ENCODE measurements at places on chromosomes 6 and 20.
A peak's percentile ranks its signal among the peaks of the same experiment; 100 is the strongest.

DNA sequence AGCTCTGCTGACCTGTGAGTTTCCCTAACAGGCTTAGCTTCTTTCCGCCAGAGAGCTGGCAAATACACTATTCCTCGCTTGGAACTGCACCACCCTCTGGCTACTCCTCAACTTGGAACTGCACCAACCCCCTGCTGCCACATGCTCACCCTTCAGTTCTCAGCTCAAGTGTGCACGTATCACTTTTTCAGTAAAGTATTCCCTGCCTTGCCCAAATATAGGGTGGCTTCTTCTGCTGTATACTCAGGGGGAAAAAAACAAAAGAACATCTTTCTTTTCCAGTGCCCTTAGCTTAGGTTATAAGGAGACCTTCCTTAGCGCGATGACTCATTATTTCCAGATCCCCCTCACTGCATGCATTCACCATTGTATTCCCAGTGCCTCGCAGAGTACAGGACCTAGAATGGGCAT lies 21.2 kb downstream of the GNAS-AS1 start:
- no peak overlapping the region for H3K4me3 ChIP-seq
- H3K27me3 ChIP-seq, result peaks cover 3% of the 10 kb centered on the region
- H3K36me3 ChIP-seq, result peaks cover 4% of the 10 kb centered on the region
- H3K4me1 ChIP-seq, result no peaks in the 10 kb centered on the region
- no peak for DNase-seq

GRCh38 chr6:106782536-106783285 lies 153.3 kb downstream of the QRSL1 start:
- no peak overlapping the region for H3K27ac ChIP-seq
- H3K36me3 ChIP-seq, result no peaks in the 10 kb centered on the region
- peaks cover 32% of the 10 kb centered on the region for H3K27me3 ChIP-seq
- no peak for DNase-seq
- H3K4me1 ChIP-seq, result no peaks in the 10 kb centered on the region

DNA sequence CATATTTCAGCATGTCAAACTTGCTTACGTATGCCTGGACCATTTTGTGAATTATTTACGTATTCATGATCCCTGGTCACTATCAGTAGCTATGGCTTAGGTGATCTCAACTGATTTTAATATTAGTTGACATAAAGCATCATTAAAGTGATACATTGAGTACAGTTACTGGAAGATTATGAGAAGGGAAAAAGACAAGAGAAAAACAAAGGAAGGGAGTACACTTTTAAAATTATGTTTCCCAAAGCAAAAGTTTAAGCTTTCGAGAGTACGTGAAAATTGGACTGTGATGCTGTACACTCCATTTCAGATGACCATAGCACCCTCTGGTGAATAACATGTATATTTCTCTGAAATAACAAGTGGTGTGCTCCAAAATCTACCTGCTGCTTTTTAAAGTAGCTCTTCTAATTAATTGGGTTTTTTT lies 215.0 kb upstream of the HSF2 start:
- no peaks in the 10 kb centered on the region for H3K4me1 ChIP-seq
- H3K4me3 ChIP-seq, result no peak overlapping the region
- no peaks in the 10 kb centered on the region for H3K36me3 ChIP-seq

GRCh38 chr6:166262743-166263515 lies 45.3 kb downstream of the PRR18 start:
- peaks cover 33% of the 10 kb centered on the region for H3K4me1 ChIP-seq
- no peak overlapping the region for H3K27ac ChIP-seq
- no peak for DNase-seq
- no peaks in the 10 kb centered on the region for H3K27me3 ChIP-seq

DNA sequence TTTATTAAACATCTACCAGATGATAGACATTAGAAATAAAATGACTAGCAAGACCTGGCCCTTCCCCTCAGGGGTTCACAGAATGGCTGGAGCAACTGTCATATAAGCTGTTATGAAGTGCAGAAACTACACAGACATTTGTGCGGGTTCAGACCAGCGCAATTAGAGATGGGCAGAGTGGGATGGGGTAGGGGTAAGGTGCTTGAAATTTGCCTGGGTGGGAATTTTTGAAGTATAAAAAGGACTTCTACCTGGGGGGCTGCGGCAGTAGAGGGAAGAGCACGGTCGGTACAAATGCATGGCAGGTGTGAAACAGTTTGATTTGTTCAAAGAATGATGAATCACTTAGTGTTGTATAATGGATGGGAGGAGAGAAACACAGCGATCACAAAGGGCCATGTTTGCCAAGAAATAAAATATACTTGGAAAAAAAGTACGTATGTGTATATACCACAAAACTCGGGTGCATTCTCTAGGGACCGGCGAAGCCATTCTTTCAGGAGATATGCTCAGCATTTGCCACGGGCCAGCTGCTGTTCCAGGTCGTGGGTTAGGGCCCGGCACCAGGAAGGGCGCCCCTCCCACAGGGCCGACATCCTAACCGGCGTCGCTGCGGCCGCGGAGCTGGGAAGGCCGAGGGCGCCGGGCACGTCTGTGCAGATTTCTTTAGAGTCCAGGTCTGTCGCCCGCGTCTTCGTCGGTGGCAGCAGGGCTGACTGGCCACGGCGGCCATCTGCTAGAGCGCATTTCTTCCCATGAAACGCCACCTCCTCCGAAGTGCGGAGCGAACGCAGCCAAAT lies 809 bp upstream of the NOL7 start:
- DNase-seq, result peak; percentile 5
- no peaks in the 10 kb centered on the region for H3K27me3 ChIP-seq
- H3K4me3 ChIP-seq, result peak overlapping the region; percentile 98
- H3K27ac ChIP-seq, result peak overlapping the region; percentile 97
- peaks cover 42% of the 10 kb centered on the region for H3K4me1 ChIP-seq

DNA sequence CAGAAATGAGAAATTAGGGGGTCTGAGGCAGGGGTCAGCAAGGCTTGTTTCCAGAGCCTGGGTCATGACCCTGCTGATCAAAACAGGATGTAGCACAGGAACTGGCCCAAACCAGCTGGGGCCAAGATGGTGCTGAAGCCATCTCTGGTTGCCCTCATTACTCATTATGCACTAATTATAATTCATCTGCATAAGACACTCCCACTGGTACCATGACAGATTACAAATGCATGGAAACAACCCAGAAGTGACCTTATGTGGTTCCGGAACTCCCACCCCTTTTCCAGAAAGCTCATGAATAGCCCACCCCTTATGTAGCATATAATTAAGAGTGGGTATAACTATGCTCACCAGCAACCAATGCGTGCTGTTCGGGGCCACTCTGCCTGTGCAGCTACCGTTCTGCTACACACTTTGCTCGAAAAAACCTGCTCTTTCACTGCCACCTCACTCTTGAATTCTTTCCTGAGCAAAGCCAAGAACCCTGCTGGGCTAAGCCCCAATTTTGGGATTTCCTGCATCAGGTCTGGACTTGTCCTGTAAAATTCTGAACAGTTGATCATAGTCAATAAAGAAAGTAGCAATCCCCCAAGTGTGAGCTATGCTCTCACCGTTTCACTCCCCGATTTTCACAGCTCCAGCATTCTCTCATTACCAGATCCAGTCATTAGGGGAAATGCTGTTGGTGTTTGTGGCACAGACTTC lies 122.3 kb downstream of the WDR27 start:
- H3K27ac ChIP-seq, result no peak overlapping the region
- H3K4me3 ChIP-seq, result no peak overlapping the region

DNA sequence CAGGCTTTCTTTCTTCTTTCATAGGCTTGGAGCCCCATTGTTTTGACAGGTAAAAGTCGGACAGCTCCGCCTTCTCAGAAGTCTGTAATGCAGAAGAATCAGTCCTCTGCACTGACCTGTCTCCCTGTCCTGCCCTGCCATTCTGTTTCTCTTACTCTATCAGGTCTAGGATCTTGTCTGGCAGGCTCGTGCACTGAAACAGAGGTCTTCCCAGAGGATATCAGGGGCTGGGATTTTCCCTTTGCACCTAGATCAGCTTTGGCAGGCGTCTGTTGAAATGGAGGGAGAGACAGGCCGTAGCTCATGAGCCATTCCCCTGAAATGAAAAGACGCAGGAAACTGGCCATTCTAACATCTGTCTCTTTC lies 25.0 kb downstream of the KIF3B start:
- no peak overlapping the region for H3K4me3 ChIP-seq
- H3K36me3 ChIP-seq, result peaks cover 4% of the 10 kb centered on the region

DNA sequence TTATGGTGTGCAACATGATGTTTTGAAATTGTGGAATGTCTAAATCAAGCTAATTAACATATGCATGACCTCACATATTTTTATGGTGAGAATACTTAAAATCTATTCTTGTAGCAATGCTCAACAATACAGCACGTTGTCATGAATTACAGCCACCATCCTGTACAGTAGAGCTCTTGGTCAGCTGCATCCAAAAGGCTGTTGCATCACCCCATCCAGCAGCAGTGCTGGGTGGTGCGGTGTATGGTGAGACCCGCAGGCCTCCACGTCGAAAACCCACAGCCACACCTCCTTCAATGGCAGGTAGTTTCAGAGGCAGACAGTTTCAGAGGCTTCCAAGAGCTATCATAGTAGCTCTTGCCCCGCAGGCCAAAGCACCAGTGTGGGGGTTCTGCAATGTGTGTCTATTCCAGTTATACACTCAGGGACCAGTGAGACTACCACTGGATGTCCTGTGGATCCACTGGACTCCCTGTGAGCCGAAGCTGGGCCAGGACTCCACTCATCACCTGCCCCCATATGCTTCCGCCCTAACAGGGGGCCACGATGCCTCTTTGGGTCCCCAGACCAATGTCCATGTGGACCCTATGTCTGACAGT lies 23.4 kb downstream of the PACSIN1 start:
- H3K4me1 ChIP-seq, result peaks cover 26% of the 10 kb centered on the region
- no peak for DNase-seq
- no peak overlapping the region for H3K4me3 ChIP-seq

DNA sequence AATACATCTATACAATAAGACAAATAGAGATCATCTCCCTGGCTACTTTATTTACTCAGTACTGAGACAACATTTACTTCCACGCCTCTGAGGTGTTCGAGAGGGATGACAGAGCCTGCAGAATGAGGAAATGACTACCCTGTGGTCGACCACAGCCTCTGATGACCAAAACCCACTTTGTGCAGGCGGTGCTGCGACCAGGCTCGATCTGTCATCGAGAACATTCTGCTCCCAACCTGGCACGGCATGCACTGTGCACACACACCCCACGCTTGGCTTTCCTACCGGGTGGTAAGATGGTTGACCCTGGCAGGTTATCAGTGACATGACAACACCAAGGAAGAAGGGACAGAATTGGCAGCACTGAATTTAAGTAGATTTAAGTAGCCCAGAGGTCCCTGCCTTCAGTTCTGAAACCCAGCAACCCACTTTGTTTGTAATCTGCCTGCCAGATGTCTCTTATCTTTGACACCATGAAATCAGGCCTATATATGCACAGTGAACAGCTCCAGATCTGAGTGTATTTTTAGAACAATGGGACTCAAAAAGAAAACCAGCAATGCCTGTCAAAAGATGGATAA lies 42.6 kb downstream of the TTI1 start:
- peaks cover 28% of the 10 kb centered on the region for H3K36me3 ChIP-seq
- peak overlapping the region; percentile 67 for H3K4me3 ChIP-seq
- H3K4me1 ChIP-seq, result peaks cover 8% of the 10 kb centered on the region
- H3K27me3 ChIP-seq, result no peaks in the 10 kb centered on the region
- no peak for DNase-seq

GRCh38 chr6:107827541-107827940 lies 3.4 kb upstream of the SCML4 start:
- H3K27me3 ChIP-seq, result no peaks in the 10 kb centered on the region
- no peaks in the 10 kb centered on the region for H3K36me3 ChIP-seq

DNA sequence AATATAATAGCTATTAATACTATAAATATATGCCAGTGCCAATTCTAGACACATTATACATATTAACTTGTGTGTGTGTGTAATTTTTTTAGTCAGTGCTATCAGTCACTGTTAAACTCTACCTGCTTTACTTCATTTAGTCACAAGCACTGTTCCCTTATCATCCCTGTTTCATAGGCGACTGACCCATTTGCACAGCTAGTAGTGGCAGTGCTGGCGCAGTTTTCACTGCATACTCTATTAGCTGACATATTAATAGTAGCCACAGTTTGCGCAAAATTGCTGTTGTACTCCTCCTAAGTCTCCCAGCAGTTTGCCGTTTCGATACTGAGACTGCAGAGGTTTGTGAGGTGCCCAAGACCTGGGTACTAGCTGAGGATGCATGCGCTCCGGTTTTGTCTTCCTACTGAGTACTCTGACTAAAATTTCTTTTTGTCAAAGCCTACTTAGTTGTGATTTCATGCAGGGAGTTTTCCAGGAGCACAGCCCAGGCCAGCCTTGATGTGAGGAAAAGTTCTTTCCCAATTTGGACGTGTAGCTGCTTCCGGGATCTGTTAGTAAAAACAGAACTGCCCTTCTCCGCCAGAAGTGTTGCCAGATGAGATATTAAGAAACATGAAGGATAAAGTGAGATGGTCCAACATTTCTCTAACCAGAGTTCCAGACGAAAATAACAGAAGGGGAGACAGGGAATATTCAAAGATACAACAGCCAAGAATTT lies 5.6 kb downstream of the BAG2 start:
- DNase-seq, result no peak
- H3K27ac ChIP-seq, result no peak overlapping the region
- no peak overlapping the region for H3K4me3 ChIP-seq
- H3K36me3 ChIP-seq, result no peaks in the 10 kb centered on the region
- H3K4me1 ChIP-seq, result peaks cover 25% of the 10 kb centered on the region

DNA sequence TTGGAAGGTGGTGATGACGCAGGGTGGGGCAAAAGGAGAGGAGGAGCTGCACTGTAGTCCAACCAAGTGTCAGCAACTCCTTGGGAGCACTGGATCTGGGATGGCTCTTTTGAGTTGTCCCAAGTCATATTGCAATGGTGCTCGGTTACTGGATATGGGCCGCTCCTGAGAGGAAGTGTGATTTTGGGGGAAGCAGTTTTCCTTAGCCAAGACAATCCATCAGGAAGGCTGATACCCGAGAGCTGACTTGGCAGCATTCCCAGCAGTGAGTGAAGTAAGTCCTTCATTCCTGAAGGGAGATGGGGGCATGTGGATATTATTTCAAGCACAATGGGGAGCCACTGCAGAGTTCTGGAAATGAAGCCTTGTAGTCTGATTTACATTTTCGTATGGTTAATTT lies 354.1 kb downstream of the RFPL4B start:
- no peaks in the 10 kb centered on the region for H3K4me1 ChIP-seq
- no peaks in the 10 kb centered on the region for H3K36me3 ChIP-seq
- H3K27ac ChIP-seq, result no peak overlapping the region
- H3K4me3 ChIP-seq, result no peak overlapping the region
- no peak for DNase-seq
- H3K27me3 ChIP-seq, result no peaks in the 10 kb centered on the region

DNA sequence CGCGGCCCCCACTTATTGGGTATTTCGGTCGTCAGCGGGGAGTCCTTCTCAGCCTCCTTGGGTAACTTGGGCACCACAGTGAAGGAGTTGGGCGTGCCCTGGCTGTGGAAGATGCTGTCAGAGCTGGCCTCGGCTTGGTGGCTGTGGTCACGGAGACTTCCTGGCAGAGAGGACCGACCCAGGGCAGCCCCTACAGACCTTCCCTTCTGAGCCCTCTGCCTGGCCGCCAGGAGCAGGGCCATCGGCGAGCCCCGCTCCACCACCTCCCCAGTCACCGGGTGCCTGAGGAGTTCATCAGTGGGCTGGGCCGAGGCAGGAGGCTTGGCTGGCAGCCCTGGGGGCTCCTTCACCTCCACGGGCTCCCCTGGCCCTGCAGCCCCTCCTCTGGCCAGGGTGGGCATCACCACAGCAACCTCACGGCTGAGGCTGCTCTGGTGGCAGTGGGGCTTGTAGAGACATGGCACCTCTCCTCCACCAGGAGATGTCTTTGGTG lies 37.2 kb downstream of the C6orf132 start:
- DNase-seq, result no peak
- H3K36me3 ChIP-seq, result no peaks in the 10 kb centered on the region
- H3K4me3 ChIP-seq, result peak overlapping the region; percentile 65
- H3K4me1 ChIP-seq, result peaks cover 13% of the 10 kb centered on the region
- no peaks in the 10 kb centered on the region for H3K27me3 ChIP-seq
